ENCODE measurements at places on chromosomes 5 and 9. TPM values are rescaled to one million over a fixed set of nuclear protein-coding genes. Genes with fewer than 3 reads are reported as not detected.

DNA sequence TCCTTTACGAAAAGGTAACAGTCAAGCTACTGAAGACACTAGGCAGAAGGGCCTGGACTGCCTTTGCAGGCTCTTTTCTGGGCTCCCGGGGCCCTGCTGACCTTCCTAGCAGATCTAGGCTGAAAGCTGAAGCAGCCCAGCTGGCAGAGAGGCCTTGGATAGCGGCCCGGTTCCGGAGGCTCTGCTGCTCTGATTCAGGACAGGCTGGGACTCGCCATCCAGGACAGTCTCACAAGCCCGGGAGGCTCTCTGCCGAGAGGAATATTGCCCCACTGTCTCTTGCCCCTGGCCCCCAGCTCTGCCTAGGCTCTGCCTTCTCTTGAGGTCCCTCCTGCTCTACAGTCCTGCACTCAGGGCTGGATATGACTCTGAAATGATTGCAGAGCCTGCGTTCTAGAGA is 67.8 kb downstream of the PSD2 start:
- H3K4me1 ChIP-seq: no peaks in the 10 kb centered on the region
- no peaks in the 10 kb centered on the region for H3K36me3 ChIP-seq
- no peak overlapping the region for H3K27ac ChIP-seq
- no peak for DNase-seq
- no peak overlapping the region for H3K4me3 ChIP-seq
- peaks cover 33% of the 10 kb centered on the region for H3K27me3 ChIP-seq

GRCh38 chr9:97188545-97188944 is 118.9 kb upstream of the CCDC180 start:
- H3K36me3 ChIP-seq: no peaks in the 10 kb centered on the region
- H3K4me3 ChIP-seq: no peak overlapping the region
- no peak for DNase-seq
- H3K27ac ChIP-seq: no peak overlapping the region

DNA sequence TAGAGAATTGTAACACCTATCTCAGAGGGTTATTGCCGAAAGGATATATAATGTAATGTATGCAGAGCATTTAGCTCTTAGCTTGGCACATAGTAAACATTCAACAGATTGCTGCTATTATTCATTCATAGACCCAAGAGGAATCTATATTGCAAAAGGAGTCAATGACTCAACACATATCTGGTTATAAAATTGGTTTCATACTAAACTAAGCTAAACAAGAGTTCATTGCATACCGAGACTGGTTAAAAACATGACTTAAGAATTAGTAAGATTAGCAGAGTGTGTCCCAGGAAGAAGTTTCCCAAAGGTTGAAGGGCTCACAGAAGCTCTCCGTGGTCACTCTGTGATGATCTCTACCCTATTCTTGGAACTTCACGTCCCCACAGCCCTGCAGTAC is 339.6 kb upstream of the CCNH start:
- no peak overlapping the region for H3K4me3 ChIP-seq
- no peaks in the 10 kb centered on the region for H3K27me3 ChIP-seq
- no peaks in the 10 kb centered on the region for H3K36me3 ChIP-seq
- no peak for DNase-seq

GRCh38 chr5:116135344-116135743 is 50.5 kb downstream of the COMMD10 start:
- no peak overlapping the region for H3K27ac ChIP-seq
- peaks cover 4% of the 10 kb centered on the region for H3K36me3 ChIP-seq
- H3K4me3 ChIP-seq: no peak overlapping the region
- DNase-seq: no peak
- no peaks in the 10 kb centered on the region for H3K27me3 ChIP-seq

DNA sequence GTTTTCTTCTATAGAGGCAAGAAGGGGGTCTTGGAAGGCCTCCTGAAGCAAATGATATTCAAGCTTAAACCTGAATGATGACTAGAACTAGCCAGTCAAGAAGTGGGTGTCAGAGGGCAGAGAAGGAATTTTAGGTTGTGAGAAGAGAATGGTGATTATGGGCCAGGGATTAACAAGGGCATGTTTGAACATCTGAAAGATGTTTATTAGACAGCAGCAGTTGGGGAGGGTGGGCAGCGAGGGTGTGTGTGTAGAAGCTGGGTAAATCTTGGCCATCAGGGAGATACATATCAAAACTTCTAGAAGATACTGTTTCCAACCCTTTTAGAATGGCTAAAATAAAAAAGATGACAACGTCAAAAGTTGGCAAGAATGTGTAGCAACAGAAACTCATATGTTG is 54.5 kb downstream of the MAN2A1 start:
- H3K4me3 ChIP-seq: no peak overlapping the region
- DNase-seq: no peak
- no peaks in the 10 kb centered on the region for H3K36me3 ChIP-seq
- H3K4me1 ChIP-seq: peaks cover 58% of the 10 kb centered on the region

DNA sequence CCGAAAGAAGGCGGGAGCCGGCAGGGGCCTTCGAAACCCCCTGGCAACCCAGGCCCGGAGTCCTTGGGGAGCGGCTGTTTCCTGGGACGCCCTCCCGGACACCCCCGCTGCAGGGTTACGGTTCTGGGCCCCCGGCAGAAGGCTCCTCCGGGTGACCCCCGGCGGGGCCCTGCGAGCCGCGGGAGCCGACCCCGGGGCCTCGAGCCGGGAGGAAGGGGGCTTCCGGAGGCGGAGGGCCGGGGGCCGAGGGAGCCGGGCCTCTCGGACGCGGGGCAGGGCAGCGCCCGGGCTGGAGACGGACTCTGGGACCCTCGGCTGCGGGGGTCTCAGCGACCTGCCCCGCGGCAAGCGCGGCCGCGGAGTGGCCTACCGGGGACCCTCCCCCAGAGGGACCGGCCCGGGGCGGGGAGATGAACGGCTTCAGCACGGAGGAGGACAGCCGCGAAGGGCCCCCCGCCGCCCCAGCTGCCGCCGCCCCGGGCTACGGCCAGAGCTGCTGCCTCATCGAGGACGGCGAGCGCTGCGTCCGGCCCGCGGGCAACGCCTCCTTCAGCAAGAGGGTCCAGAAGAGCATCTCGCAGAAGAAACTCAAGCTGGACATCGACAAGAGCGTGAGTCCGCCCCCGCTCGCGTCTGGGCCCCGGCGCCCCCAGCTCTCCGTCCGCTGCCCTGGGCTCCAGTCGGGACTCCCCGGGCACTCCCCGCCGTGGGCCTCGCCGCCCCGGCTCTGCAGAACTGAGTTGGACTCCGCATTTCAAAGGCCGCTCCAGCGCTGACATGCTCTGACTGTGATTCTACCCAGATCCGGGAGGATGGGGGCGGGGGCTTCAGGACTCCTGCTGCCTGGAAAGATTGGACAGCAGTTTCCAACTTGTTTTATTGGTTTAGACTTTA is 645 bp downstream of the SAP30L start:
- DNase-seq: peak; percentile 74
- H3K36me3 ChIP-seq: peaks cover 34% of the 10 kb centered on the region
- peak overlapping the region; percentile 85 for H3K4me3 ChIP-seq

UBE2QL1 gene
- not detected for total RNA-seq

GRCh38 chr9:114252394-114252793 is 70.5 kb upstream of the ORM1 start:
- H3K36me3 ChIP-seq: no peaks in the 10 kb centered on the region
- DNase-seq: no peak
- H3K4me1 ChIP-seq: peaks cover 11% of the 10 kb centered on the region
- H3K27ac ChIP-seq: no peak overlapping the region

DNA sequence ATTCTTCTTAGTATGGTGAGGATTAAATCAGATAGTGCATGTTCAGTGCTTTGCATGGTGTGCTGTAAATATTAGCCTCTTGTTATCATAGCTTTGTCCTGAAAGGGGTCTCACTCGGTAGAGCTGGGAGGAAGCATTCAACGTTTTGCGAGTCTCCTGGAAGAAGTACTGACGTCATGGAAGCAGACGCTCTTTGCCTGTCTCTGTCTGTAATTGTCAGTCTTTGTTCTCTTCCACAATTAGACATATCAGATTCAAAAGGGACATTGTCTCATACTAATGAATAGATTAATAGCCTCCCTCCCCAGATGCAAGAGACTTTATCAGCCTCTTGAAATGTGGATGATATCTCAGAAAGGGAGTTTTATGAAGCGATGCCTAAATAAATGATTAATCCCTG is 91.8 kb upstream of the CXCL14 start:
- no peak for DNase-seq
- no peaks in the 10 kb centered on the region for H3K27me3 ChIP-seq
- H3K4me3 ChIP-seq: no peak overlapping the region
- no peak overlapping the region for H3K27ac ChIP-seq

DNA sequence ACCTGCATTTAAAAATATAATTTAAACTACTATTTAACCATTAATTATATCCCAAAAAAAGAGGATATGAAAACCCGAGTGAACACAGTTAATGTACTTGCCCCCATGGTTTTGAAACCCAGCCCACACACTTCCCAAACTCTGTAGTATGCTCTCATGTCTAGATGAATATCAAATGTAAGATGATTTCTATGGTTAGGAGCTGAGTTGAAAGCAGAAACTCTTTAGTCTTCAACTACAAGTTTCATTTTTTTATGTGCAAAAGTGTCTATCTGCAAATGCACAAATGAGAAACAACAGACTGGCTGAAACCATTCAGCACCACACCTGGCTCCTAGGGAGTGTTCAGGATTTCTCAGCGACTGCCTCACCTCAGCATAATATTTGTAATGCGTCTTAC is 183.3 kb downstream of the SEMA5A start:
- no peak overlapping the region for H3K27ac ChIP-seq
- H3K4me1 ChIP-seq: peaks cover 26% of the 10 kb centered on the region
- no peaks in the 10 kb centered on the region for H3K27me3 ChIP-seq
- no peak for DNase-seq

DNA sequence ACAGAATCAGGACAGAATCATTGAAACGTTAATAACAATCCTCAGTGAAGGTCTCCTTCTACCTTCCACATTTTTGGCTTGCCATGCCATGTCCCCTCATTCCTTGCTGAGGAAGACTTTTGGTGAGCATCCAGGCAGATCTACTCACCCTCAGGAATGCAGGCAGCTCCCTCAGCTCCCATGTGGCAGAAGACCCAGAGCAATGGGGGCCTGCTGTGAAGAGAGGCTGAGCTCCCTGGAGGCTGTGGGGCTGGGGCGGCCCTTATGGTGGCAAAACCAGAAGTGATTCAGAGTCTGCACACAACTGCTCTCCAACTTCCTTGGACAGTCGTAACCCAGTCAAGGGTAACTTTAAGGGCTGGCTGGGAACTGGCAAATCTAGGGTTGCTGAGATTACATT is 247.2 kb upstream of the EFNA5 start:
- no peak overlapping the region for H3K4me3 ChIP-seq
- DNase-seq: no peak
- H3K27ac ChIP-seq: no peak overlapping the region
- no peaks in the 10 kb centered on the region for H3K4me1 ChIP-seq
- H3K36me3 ChIP-seq: no peaks in the 10 kb centered on the region

DNA sequence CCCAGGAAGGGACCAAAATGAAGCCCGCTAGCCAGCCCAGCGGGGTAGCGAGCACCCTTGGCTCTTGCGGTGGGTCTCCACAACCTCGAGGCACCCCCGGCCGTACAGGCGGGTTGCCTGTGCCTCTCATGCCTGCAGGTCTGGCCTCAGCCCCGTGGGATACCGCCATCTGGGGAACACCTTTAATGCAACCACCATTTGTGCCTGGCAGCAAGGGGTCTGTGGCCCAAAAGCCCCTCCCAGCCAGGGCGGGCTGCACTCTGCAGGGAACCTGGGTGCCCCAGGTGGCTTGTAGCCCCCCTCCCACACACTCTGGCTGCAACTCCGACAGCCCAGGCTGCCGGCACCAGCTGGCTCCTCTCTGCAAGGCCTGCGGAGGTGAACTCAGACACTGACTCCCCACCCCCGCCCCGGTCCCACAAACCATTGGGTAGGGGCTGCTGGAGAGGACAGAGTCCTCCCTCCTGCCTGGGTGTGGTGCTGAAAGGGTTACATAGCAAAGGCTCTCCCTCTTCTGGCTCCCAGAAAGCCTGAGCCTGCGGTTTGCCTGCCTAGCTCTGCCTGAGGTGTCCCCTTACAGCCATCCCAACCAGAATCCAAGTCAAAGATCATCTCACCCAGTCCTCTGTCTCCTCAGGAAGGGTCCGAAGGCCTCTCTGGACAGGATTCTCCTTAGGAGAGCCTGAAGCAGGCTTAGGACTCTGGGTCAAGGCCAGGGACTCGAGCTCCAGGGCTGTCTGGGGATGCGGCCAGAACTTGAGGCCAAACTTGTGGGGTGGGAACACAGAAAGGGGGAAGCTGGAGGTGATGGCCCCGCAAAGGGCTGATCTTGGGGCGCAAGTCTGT is 109.4 kb downstream of the PSD2 start:
- H3K4me1 ChIP-seq: peaks cover 10% of the 10 kb centered on the region
- H3K27me3 ChIP-seq: peaks cover 88% of the 10 kb centered on the region
- no peak overlapping the region for H3K4me3 ChIP-seq
- no peaks in the 10 kb centered on the region for H3K36me3 ChIP-seq

DNA sequence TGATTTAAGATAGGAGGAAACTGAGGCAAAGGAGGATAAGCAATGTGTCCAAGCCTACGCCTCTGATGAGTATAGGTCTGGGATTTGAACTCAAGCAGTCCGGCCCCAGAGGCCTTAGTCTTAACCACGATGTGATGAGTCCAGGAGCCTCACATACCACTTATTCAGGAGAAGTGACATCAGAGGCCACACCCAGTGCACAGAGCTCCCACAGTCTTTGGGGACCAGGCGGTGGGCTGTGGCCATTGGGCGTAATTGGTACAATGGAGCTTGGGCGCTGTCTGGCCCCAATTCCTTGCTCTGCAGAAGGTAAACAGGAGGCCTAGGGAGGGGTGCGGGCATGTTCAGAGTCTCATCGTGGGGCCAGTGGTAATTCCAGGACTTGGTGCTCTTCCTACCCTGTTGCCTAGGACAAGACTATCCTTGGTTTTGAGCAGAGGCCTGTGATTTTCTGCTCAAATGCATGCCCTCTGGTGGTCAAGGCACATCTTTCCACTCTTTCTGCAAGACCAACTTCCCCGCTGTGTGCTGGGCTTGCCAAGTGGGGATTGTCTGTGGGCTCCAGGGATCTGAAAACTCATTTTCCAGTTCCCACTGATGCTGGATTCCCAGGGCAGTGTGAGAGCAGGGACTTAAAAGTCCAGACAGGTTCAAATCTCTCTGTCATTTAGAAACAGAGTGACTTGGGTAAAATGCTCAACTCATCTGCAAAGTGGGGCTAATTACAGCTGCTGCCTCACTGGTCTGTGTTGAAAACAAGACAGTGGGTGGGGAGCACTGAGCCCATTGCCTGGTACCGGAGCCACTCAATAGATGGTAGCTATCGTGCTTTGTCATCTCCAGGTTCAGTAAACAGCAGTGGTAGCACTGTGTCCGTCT is 15.8 kb downstream of the NDST1 start:
- H3K4me3 ChIP-seq: no peak overlapping the region
- H3K4me1 ChIP-seq: peaks cover 28% of the 10 kb centered on the region
- H3K27me3 ChIP-seq: no peaks in the 10 kb centered on the region
- H3K36me3 ChIP-seq: peaks cover 85% of the 10 kb centered on the region
- H3K27ac ChIP-seq: no peak overlapping the region

- DNase-seq: no peak
- no peak overlapping the region for H3K4me3 ChIP-seq
- H3K27me3 ChIP-seq: no peaks in the 10 kb centered on the region
- H3K4me1 ChIP-seq: no peaks in the 10 kb centered on the region
- H3K27ac ChIP-seq: no peak overlapping the region
- H3K36me3 ChIP-seq: peaks cover 43% of the 10 kb centered on the region
These were observed 5.5 kb downstream of the QRFP start for GRCh38 chr9:130890870-130891687.
